ENCODE measurements at places on chromosomes 11 and 22.
A peak's percentile ranks its signal among the peaks of the same experiment; 100 is the strongest.

DNA sequence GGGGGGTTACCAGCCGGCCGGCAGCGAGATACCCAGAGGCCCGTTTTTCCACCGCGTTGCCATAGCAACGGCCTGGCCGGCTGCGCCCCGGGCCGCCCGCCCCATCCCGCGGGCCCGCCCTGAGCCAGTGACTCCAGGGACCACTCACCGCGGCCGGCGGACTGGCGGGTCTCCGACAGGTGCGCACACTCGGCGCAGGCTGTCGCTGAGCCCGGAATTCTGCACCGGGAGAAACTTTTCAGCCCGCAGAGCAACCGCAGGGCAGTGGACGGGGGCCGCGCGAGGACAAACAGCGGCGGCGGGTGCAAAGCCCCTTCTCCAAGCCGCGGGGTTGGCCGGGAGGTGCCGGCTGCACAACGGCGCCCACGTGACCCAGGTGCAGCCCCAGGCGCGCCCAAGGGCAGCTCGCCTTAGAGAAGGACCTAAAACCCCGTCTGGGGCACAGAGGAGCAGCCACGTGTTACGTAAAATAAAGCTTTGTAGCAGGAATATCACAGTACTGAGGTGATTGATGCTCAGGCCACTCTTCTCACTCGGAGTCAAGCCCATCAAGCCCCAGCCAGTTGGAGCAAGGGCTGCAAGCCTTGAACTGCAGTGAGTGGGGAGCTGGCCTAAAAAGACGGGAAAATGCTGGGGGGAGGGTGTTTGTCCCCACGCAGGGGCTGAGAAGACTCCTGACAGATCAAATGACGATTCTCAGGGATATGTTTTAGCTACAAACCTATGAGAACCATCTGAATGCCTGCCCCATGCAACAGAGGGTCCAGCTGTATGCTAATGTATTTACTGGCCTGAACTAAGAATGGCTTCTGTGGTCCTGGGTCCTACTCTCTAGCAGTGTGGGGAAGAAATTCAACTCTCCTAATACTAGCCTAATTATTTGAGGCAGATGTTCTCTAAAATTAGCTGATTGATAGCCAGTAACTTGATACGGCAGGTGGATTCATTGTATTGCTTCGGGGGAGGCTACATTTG, at the start of gene STK33:
TSS of gene STK33 (minus strand) at position 294 of the 975 bp plus-strand sequence. CDS start 119,323 bp downstream, outside the sequence.
- DNase-seq = peak; percentile 17

DNA sequence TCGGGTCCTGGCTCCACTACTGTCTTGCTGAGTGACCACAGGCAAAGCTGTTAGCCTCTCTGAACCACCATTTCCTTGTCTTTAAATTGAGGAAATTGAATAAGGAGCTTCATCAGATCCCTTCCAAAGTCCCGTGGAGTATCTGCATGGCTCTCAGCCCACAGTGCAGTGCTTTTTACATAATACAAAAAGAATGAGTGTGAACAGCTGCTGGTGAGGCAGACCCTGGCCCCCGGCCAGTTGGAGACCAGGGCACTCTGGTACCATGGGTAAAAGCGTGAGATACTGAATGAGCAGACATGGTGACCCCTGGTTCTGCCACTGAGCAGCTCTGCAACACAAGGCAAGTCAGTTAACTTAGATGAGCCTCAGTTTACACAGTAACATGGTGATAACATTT, 86.8 kb downstream of the GALNT18 start:
- DNase-seq = no peak

DNA sequence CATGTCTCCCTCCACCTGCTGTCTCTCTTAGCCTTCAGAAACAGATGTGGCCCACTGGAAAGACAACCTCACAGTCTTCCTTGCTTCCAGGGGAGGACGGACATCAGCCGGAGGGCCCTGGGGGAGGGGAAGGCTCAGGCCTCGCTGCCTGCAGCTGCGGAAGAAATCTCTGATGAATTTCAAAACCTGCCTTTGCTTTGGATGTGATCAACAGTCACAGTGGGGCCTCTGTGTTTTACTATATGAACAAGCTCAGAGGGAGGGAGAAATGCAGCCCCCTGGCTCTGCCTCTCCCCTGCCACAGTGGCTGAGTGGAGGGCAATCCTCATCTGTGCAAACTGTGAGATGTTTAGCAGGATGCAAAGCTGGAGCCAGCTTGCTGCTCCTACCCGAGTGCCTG, 282.8 kb downstream of the NTM start:
- no peak for DNase-seq

GRCh38 chr11:35354644-35355043, 64.7 kb downstream of the SLC1A2 start:
- DNase-seq = no peak

DNA sequence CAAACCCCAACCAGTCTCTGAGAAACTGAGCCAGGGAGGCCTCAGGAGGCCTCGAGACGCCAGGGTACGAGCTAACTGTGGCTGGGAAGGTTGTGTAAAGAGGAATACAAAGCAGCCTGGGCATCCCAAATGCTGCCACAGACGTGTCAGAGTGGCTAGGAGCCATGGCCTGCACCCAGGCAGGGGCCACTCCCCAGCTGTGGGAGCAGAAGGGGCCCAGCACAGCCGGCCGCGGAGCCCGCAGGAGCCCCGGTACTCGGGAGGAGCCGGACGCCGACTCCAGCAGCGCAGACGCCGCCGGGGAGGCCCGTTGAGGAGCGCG, 349.8 kb upstream of the B3GAT1 start:
- no peak for DNase-seq

Data from NCI-H187 treated with DMSO at 0.1 percent for 48 hours (cell line).